HepG2 (cell line): ENCODE measurements at places on chromosomes 11 and 22. TPM values are rescaled to one million over a fixed set of nuclear protein-coding genes. Genes with fewer than 3 reads are reported as not detected.

POU2AF1 gene
- 1.8 and 1.9 TPM in 2 replicates for total RNA-seq

TRIM6 gene
- total RNA-seq = not detected in 2 replicates

DNA sequence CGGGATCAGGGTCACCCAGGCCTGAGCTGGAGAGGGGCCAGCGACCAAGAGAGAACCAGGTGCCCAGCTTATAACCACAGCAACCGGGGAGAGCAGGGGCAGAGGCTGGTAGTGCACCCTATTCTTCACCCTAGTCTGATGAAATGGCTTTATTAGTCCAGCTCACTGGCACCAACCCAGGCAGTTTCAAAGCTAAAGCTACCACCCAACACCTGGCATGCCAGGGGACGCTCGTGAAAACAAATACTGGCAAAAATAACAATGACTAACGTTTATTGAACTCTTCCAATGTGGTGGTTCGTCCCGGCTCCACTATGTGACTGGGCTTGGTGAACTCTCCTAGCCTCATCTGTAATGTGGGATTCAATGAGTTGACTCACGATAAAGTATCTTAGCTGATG, 30.6 kb downstream of the SCGB1A1 start:
- DNase-seq = no peak

GRCh38 chr22:19376971-19377370, 54.6 kb downstream of the HIRA start:
- DNase-seq = no peak

GRCh38 chr22:18965526-18966421, 29.7 kb upstream of the PRODH start:
- no peak for DNase-seq

- DNase-seq = no peak
Observed at GRCh38 chr11:126888115-126888712, 112.4 kb downstream of the KIRREL3 start.

DNA sequence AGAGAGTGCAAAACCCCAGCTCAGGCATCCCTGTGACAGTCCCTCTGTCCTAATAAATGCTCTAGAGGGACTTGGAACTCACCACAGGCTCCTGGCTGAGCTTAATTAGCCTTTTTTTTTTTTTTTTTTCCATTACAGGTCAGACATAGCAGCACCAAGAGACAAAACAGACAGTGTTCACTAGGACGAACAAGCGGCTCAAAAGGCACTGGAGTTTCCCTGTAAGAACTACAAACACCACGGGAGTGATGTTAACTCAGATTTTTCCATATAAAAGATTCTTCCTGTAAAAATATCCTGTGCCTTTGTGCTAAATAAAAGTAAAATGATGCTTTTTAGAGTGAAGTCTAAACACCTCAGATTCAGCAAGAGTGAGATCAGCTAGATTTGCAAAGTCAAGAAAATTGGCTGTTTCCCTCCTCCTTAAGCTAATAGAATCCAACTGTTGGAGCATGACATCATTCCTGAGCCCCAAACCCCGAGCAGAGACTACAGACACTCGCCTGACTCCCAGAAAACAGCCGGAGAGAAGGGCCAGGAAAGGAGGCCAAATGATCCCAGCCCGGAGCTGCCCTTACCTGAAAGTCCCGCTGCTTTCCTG, 101.0 kb upstream of the AKIP1 start:
- DNase-seq = peak; percentile 24

DNA sequence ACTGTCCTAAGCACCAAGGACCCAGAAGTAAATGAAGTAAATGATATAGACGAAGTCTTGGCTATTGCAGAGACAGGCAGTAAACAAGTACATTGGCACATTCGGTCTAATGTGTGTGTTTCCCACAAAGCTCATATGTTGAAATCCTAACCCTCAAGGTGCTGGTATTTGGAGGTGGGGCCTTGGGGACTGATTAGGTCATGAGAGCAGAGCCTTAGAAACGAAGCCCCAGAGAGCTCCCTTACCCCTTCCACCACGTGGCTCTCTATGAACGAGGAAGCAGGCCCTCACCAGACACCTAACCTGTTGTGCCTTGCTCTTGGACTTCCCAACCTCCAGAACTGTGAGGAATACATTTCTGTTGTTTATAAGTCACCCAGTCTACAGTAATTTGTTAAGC, 14.9 kb downstream of the CLMP start:
- no peak for DNase-seq
